Naive thymus-derived CD4-positive, alpha-beta T cell (primary cell): ENCODE measurements at places on chromosomes 12 and 14. TPM values are rescaled to one million over a fixed set of nuclear protein-coding genes. Genes with fewer than 3 reads are reported as not detected.

PAPLN gene
- 0.34 TPM for total RNA-seq

TAS2R42 gene
- not detected for total RNA-seq

GNS gene
- 31.8 and 36.0 TPM in 2 replicates for total RNA-seq

GLT8D2 gene
- not detected for total RNA-seq

TPH2 gene
- not detected for total RNA-seq

MFAP5 gene
- total RNA-seq = not detected

DNA sequence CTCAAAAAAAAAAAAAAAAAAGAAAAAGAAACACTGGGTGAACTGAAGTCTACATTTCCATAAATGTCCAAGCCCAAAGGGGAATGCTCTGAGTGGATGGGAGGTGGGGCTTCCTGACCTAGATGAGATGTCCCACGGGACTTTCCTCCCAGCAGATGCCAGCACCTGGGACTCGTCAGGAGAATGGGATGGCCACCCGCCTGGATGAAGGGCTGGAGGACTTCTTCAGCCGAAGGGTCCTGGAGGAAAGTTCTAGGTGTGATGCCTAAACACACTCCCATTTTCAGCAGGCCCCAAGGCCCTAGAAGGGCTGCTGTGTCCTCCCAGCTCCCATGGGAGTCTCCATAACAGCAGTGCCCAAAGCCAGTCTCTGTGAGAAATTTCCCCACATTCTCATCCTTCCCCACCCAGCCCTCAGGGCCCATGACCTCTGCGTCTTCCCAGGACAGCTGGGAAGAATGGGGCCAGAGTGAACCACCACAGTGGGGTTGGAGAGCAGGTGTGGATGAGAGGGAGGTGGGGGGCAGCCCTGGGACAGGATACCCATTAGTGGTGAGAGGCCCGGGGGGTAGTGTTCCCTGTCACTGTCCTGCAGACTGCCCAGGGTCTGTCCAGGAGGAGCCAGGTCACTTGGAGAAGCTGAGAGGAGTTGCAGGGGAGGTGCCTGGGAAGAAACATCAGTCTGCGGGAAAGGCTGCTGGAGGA is 7.1 kb upstream of the CPNE6 start:
- DNase-seq = no peak
- H3K4me3 ChIP-seq = no peak overlapping the region
- H3K27ac ChIP-seq = no peak overlapping the region

DNA sequence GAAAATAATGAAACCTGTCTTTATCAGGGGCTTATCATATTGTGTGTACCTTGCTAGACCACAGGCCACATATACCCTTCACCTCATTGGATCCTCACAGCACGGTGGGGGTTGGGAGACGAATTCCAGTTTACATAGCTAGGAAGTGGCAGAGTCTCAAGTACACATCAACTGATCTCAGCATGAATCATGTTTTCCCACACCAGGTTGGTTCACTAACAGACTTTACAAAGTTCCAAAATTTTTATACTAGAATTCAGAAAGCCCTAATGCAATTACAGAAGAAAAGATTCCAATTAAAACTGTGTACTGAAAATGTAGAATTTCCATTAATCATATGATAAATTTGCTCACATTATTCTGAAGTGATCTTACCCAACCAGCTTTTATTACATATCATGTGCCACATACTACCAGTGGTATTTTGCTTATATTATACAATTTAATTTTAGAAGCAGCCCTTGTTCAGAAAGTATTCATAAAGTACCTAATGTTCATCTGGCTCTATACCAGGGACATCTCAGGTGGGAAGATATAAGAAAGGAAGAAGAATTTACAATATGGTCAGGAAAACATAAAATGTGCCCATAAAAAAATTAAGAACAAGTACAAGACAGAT is 196.2 kb downstream of the ITPR2 start:
- H3K4me1 ChIP-seq = no peaks in the 10 kb centered on the region
- no peaks in the 10 kb centered on the region for H3K36me3 ChIP-seq
- no peaks in the 10 kb centered on the region for H3K27me3 ChIP-seq
- DNase-seq = no peak
- no peak overlapping the region for H3K4me3 ChIP-seq

GRCh38 chr12:123057513-123058265 is 77.2 kb downstream of the ARL6IP4 start:
- DNase-seq = no peak
- H3K27ac ChIP-seq = no peak overlapping the region
- H3K36me3 ChIP-seq = no peaks in the 10 kb centered on the region
- H3K27me3 ChIP-seq = no peaks in the 10 kb centered on the region
- H3K4me1 ChIP-seq = no peaks in the 10 kb centered on the region

DNA sequence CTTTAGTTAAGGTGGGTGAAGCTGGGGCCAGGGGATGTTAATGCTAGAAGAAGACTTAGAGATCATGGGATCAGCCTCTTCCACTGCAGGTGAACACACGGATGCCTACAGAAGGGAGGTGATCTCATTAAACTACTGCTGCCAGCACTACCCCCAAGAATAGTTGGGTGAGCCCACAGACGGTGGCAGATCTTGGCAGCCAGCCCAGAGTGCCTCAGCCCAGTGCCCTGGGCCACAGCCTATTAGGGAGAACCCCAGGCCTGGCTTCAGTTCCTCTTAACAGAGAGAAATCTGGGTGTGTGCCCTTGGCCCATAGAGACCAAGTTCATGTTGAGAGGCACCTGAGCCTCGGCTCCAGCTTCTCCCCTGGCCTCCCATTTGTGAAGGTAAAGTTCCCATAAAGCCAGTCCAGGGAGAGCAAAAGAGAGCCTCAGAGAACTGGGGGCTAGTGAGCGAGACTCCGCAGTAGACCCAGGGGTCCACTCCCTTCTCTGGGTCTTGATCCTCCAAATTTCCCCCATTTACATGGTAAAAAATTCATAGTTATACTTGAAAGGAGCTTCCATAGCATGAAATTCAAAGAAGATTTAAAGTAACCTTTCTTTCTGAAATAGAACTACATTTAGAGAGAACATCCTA is 125.0 kb upstream of the CCND2 start:
- H3K4me3 ChIP-seq = no peak overlapping the region
- no peaks in the 10 kb centered on the region for H3K27me3 ChIP-seq
- DNase-seq = no peak

DNA sequence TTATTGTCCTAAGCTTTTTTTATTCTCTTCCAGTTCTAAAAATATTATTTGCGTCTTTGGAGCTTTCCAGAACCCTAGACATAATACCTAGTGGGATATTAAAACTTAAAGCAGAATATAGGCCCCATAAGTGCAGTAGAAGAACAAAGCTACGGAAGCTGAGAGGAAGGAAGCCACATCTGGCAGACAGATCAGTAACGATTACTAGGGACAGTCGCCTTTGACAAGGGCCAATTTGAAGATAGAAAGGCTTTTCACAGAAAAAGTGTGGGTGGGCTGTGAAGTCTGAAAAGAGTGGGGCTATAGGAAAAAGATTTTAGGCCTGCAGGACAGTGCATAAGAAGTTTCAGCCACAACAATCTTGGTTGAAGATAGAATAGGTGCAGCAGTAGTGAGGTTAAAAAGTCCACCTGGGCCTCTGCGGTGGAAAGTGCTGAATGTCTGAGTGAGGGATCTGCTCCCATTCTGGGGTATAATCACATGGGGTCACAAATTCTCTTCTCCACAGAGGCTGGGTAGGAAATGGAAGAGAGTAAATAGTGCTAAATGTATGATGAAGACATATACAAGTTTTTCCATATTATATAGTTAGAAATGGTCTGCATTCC is 114.5 kb downstream of the CMAS start:
- no peaks in the 10 kb centered on the region for H3K27me3 ChIP-seq
- peak; percentile 14 for DNase-seq
- no peaks in the 10 kb centered on the region for H3K36me3 ChIP-seq
- H3K27ac ChIP-seq = no peak overlapping the region

DNA sequence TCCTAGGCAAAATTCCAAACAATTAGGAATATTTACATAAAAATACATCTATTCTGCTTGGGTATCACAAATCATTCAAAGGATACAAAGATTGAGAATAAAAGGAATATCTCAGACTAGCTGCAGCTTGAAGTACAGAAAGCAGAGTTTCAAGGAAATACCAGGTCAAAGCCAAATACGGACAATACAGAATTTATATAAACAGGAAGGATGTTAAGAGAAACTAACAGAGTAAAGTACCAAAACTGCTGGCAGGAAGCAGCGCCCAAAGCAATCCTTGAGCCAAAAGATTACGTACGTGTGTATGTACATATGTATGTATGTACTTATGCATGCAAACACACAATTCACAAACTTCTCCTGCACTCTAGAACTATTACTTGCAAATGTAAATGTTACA is 86.6 kb downstream of the PPP1R12A start:
- DNase-seq = no peak
- no peaks in the 10 kb centered on the region for H3K27me3 ChIP-seq
- no peak overlapping the region for H3K4me3 ChIP-seq
- H3K4me1 ChIP-seq = peaks cover 4% of the 10 kb centered on the region
- H3K27ac ChIP-seq = no peak overlapping the region
- H3K36me3 ChIP-seq = no peaks in the 10 kb centered on the region

DNA sequence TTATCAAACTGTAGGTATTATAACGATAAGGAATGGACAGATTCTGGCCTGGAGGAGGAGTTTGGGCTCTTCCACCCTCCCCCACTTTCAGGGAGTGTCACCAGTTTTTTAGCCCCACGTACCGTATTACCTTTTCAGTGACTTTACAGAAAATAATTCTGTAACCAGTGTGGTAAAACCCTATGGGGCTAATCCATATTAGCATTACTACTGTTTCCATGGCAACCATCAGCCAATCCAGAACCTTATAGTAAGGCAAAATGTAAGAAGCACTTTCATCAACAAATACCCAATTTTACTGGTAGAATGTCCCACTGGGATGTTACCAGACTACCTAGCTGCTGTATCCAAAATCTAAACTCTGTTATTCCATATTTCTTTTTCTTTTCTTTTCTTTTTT is 50.7 kb downstream of the BICDL1 start:
- H3K27me3 ChIP-seq = no peaks in the 10 kb centered on the region
- H3K4me3 ChIP-seq = no peak overlapping the region
- no peak overlapping the region for H3K27ac ChIP-seq
- no peaks in the 10 kb centered on the region for H3K4me1 ChIP-seq

- no peaks in the 10 kb centered on the region for H3K27me3 ChIP-seq
- H3K36me3 ChIP-seq = no peaks in the 10 kb centered on the region
- DNase-seq = no peak
- H3K4me1 ChIP-seq = no peaks in the 10 kb centered on the region
Measured at GRCh38 chr14:66216763-66217162, 269.4 kb upstream of the CCDC196 start.

DNA sequence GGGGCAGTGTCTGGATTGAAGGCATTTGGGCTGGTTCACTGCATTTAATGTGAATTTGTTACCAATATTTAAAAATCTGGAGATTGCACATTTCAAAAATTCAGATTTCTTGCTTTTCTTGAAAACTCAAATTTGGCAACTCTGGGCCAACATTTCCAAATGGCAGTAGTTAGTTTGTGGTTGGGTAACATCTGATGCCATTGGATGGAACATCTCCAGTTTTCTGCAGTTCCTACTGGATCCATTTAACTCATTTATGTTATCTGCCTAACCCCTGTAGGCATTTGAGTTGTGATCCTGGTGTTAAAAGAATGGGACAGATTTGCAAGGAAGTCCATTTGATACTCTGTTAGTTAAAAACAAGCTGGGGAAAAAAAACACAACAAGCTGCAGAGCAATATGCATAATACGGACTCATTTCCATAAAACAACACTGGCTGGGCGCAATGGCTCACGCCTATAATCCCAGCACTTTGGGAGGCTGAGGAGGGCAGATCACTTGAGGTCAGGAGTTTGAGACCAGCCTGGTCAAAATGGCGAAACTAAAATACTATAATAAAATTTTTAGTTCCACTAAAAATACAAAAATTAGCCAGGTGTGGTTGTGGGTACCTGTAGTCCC is 7.9 kb downstream of the EIF2B2 start:
- no peak for DNase-seq
- no peaks in the 10 kb centered on the region for H3K27me3 ChIP-seq
- H3K4me3 ChIP-seq = no peak overlapping the region
- H3K36me3 ChIP-seq = peaks cover 66% of the 10 kb centered on the region
- H3K27ac ChIP-seq = no peak overlapping the region
- H3K4me1 ChIP-seq = no peaks in the 10 kb centered on the region
